ENCODE measurements at places on chromosomes 1 and 21.

DNA sequence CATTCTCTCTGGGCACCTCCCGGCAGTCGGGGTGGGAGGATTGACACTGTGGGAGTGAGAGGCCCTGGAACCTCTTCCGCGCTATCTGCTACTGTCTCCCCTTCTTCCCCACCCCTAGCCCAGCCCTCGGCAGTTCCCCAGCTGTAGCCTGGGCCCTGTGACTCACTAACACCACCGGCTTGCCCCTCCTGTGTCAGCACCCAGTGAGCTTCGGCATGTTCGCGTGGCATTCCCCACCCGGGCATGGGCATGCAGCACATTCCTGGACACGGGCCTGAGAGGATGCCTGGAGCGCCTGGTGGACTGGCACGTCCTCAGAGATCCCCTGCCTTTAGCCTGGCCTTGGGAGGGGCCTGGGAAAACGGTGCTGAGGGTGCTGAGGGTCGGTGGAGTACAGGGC lies 1.3 kb downstream of the CDK18 start:
- DNase-seq, result no peak

- no peak for DNase-seq
These were observed 126.4 kb downstream of the CLIC6 start for GRCh38 chr21:34795175-34795547.

- no peak for DNase-seq
These were observed 224.9 kb downstream of the GREM2 start for GRCh38 chr1:240387051-240387450.

DNA sequence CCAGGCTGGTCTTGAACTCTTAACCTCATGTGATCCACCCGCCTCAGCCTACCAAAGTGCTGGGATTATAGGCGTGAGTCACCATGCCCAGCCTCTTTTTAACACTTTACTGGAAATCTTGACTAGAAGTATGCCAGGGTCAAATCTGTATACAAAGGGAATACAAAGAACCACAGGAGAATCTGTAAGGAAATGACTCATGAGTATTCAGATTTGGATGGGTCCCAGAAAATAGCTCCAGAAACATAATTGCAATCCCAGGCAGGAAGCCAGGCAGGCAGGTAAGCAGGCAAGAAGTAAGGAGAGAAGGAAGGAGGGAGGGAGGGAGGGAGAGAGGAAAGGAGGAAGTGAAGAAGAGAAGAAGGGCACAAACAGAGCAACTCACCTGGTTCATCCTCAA lies 22.8 kb upstream of the TIAM1 start:
- DNase-seq, result no peak

DNA sequence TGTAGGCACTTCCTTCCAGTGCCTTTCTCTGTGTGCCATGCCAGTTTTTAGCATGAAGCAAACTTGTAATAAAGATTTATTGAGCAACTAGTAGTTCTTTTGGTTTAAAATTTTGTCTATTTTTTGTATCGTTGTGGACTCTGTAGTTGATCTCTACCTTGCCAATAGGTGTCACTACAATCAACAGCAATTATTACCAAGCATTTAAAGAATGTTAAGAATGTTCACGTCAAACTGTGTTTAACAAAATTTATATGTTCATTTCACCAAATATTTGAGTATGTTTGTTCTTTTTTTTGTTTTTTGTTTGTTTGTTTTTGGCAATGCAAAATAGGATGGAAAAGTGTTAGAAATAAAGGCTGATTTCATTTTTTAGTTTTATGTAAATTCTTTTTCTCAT lies 208.1 kb downstream of the PATJ start:
- no peak for DNase-seq

All from GM12891 (cell line).